ENCODE measurements at places on chromosomes 5 and 9.
A peak's percentile ranks its signal among the peaks of the same experiment; 100 is the strongest.

GRCh38 chr5:64947031-64947430, 178.3 kb downstream of the CWC27 start:
- DNase-seq, result no peak

DNA sequence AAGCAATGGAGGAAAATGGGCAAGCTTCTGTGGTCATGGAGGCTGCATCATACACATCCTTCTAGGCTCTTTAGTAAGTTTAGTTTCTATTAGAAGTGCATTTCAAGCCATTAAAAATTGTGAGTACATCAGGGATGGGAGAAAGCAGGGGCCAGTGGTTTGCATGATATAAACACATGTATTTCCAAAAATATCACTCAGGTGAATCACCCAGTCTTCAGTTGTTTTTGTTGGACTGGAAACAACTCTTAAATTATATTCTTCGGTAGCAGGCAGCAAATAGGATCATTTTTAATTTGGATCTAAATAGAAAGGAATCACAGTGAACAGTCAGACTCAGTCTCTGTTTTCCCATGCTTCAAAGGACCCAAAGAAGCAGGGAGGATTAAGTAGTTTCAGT, 657.9 kb downstream of the TLR4 start:
- DNase-seq, result no peak

GRCh38 chr5:171953860-171954701, 52.4 kb downstream of the FBXW11 start:
- DNase-seq, result peak; percentile 42

DNA sequence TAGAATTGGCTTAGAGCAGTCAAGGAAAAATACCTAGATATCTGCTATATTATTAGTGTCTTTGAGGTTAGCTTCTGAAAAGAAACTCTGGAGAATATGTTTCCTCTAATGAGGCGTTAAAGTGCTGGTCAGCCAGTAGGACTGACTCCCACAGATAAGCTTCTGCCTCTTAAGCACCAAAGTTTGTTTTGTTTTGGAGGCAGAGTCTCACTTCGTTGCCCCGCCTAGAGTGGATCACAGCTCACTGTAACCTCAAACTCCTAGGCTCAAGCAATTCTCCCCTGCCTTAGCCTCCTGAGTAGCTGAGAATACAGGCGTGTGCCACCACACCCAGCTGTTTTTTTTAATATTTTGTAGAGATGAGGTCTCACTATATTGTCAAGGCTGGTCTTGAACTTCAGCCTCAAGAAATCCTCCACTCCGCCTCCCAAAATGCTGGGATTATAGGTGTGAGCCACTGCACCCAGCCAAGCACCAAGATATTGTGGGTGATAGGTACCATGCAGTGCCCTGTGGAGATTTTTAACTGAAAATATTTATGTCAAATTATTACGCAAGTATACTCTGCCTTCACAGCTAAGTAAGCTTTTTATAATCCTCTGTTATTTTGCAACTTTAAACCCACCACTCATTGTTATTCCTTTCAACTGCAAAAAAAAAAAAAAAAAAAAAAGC, 24.7 kb upstream of the TMEM171 start:
- DNase-seq, result no peak

GRCh38 chr9:91905991-91906469, 44.0 kb downstream of the ROR2 start:
- DNase-seq, result no peak

DNA sequence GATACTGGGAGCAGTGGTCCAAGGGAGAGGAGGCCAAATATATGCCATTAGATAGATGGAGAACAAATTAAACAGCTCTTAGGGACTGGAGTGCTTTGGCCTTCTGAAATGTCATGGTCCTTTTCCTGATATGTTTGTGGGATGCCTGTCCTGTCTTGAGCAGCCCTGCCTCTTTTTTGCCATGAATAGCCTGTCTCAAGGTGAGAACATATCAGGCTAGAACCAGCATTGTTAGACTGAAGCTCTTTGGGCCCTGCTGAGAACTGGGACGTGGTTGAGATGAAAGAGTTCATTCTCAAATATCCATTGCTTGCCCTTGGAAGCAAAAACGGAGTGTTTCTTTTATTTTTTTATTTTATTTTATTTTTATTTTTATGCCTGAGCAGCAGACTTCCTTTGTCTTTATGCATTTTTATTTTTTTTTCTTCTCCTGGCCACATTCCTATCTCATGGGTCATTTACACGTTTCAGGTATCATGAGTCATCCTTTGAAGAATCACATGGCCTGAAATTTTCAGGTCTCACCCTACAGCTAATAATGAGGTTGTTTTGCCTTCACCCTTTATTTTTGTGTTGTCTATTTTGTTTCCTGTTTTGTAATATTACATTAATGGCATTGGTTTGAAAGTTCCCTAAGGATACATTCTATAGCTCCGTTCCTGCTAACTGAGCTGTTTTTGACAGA, 371.4 kb downstream of the PSAT1 start:
- no peak for DNase-seq

- DNase-seq, result peak; percentile 94
Observed at GRCh38 chr9:83622939-83623678, at the start of gene IDNK. Gene IDNK (plus strand): TSS chr9:83623143. CDS start chr9:83623172, 29 bp downstream.

DNA sequence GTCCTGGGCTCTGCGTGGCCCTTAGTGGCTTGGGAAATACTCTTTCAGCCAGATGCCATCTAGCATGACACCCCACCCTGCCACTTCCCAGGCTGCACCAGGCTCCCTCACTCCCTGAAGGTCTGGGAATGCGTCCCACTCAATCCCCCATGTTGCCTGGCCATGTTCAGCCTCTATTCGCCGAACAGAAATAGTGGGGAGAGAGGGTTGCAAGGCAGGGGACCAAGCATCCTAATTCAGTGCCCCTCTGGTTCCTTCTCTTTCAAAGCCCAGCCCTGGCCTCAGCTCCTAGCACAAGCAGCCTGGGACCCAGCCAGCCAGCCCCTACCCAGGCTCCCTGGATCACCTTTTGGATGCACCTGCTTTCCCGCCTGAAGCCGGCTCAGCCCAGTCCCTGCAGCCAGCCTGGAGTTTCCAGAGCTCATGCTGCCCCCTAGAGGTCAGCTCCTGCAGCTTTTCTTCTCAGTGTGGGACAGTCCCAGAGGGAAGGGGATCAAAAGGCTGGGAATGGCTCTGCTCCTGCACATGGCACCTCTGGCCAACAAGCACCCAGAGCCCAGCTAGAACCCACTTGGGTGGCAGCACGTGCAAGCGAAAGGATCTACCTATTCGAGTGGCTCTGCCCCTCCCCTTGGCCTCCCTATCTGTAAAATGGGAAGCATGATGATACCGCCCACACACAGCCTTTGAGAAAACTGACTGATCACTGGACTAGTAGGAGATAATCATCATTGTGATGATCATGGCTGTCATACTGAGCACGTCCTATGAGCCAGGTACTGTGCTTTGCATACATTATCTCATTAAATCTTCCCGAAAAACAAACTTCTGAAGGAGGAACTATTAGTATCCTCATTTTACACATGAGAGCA, 48.7 kb upstream of the C5orf58 start:
- DNase-seq, result peak; percentile 88

DNA sequence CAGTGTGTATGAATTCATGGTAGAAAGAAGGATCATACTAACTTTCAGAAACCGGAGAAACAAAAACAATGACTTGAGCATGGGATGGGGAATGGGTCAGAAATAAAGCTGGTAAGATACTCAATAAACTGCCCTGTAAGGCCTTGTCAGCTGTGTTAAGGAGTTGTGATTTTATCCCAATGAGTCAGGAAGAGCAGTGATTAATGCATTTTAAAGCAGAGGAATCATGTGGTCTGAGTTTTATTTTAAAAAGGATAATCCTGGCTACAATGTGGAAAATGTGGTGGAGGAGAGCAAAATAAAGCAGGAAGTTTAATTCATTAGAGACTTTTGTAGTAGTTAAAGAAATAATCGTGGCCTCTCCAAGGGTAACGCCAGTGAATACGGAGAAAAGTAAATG, 28.7 kb downstream of the DHX29 start:
- DNase-seq, result peak; percentile 68

GRCh38 chr5:132901036-132901435, 27.6 kb downstream of the LEAP2 start:
- DNase-seq, result no peak

GRCh38 chr9:130739081-130739480, 45.5 kb downstream of the EXOSC2 start:
- DNase-seq, result no peak

DNA sequence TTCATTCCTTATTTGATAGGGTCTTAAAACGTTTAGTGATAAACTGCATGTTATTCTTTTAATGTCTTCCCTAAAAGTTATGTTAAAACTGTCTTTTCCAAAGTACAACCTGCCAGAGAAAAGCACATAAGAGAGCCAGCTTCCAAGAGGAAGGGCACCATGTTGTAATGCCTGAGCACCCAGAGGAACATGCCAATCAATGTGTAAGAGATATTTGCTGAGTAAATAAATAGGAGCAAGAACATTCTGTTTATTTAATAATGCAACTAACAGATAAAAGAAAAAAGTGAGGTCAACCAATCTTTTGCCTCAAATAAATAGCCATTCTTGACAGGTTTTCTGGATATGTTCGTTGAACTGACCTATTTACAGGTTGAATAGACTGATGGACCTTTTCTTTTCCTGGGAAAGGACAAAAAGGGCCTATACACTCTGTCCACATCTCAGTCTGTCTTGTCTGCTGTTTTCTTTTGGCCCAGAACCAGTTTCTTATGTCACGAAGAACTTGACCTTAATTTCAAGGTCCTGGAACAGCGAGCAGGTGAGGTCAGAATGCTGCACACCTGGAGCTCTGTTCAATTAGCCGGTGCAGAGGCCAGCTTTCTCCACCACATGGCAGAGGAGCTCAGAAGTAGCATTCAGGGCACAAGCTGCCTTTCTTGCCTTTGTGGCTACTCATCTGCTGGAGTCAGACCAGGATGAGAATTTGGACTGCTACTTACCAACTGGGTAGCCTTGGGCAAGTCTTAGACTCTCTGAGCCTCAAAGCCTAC, 77.7 kb downstream of the PLCXD3 start:
- DNase-seq, result no peak

GRCh38 chr5:135133698-135134515, 99.9 kb upstream of the PITX1 start:
- no peak for DNase-seq

DNA sequence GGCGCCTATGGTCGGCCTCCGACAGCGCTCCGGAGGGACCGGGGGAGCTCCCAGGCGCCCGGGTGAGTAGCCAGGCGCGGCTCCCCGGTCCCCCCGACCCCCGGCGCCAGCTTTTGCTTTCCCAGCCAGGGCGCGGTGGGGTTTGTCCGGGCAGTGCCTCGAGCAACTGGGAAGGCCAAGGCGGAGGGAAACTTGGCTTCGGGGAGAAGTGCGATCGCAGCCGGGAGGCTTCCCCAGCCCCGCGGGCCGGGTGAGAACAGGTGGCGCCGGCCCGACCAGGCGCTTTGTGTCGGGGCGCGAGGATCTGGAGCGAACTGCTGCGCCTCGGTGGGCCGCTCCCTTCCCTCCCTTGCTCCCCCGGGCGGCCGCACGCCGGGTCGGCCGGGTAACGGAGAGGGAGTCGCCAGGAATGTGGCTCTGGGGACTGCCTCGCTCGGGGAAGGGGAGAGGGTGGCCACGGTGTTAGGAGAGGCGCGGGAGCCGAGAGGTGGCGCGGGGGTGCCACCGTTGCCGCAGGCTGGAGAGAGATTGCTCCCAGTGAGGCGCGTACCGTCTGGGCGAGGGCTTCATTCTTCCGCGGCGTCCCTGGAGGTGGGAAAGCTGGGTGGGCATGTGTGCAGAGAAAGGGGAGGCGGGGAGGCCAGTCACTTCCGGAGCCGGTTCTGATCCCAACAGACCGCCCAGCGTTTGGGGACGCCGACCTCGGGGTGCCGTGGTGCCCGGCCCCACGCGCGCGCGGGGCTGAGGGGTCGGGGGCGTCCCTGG, 561 bp downstream of the DAPK1 start:
- peak; percentile 90 for DNase-seq

- no peak for DNase-seq
Observed at GRCh38 chr5:120088836-120089235, 375.3 kb upstream of the PRR16 start.

- DNase-seq, result no peak
Observed at GRCh38 chr9:115951977-115952376, 201.6 kb upstream of the PAPPA start.

GRCh38 chr5:111950660-111951059, 193.7 kb upstream of the NREP start:
- DNase-seq, result no peak

DNA sequence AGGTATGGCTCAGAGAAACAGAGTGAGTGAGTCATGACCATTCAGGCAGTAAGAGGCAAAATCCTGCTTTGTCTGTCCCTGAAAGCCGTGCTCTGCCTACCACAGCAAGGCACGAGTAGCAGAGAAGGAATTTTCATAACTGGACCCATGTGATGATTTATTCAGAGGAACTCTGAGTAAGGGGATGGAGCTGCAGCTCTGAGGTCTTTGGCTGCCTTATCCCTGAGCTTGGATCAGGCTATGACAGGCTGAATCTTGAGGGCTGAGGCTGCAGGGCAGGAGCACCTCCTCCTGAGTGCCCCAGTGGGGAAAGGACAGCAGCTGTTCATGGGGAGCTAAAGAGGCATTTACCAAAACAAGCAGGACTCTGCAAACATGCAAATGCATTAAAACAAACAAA, 183.4 kb downstream of the PAPPA start:
- DNase-seq, result peak; percentile 86

- DNase-seq, result no peak
Observed at GRCh38 chr9:92770360-92770995, 5.8 kb upstream of the BICD2 start.

DNA sequence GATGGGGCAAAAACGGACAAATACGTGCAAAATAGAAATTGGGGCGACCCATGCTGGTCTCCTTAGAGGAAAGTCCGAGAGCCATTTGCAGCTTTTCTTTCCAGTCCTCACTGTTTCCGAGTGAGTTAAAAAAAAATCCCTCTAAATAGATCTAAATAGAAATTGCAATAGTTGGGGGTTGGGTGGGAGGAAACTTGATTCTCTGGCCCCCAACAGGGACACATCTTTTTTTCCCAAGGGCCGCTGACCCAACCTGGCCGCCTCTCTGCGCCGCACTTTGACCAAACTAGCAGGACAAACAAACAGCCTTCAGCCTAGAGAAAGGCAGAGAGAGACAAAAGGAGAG, 2.8 kb upstream of the NKX2-5 start:
- DNase-seq, result no peak

DNA sequence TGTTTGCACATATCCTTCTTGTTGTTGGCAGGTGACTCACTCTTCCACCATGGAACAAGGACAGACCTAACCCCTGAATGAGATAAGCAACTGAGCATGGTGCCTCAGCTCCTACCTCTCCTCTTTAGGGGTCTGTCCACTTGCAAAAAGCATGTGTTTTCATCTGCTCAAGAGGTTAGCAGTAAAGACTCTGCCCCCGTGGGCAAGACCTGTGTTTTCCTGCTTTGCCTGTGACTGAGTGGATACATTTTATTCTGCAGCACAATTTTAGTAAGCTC, 111.0 kb upstream of the LIFR start:
- peak; percentile 56 for DNase-seq

GRCh38 chr9:17520268-17521064, 58.4 kb upstream of the SH3GL2 start:
- peak; percentile 77 for DNase-seq

DNA sequence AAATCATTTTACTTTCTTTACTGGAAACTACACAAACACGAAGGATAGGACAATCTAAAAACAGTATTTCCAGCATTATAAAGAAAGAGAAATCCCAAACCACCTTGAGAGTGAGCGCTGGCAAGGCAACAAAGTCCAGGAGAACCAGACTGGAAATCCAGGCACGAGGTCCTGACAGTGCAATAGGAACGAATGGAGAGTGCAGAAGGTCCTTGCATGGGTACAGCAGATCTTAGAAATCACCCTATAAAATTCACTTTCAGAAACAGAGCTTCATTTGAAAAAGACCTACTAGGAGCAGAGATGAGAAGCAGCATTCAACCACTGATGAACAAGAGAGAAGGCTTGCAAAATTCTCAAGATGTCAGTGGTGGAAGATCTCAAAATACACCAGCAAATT, 133.7 kb upstream of the ST8SIA4 start:
- no peak for DNase-seq

GRCh38 chr9:76716085-76716672, 48.1 kb upstream of the PCA3 start:
- no peak for DNase-seq
